ENCODE measurements at places on chromosomes 13 and 19. TPM values are rescaled to one million over a fixed set of nuclear protein-coding genes. Genes with fewer than 3 reads are reported as not detected.

DNA sequence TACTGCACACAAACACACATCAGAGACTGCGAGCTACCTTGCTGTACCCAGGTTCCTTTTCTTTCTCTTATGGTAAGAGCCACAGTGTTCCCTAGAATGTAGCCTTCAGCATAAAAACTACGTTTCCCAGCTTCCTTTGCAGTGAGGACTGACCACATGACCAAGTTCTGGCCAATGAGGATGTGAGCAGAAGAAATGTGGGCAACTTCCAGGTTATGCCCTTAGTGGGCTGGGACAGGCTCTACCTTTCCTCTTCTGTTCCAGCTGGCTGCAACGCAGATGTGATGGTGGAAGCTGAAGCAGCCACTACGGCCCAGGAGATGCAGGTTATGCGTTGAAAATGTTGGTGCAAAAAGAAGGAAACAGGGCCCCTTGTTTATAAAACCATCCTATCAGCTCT lies 27.5 kb downstream of the VRK3 start:
- peak; percentile 31 for DNase-seq

FAM216B gene
- total RNA-seq, result not detected

DNA sequence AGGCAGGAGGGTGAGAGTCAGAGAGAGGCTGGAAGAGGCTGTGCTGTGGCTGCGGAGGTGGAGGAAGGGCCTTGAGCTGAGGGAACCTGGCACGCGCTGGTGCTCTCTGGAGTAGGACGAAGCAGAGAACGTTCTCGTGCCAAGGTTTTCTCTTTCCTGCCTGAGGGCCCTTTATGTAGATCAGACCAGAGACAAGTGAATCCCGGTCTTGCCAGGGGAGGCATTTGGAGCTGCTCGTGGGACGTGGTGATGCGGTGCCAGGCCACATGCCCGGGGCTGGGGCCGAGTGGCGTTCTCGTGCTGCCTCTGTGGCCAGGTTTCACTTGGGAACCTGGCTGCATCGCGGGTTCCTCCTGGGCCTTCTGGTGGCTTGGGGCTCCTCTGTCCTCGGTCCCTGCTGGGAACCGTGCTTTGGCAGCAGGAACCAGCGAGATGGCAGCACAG lies 54.2 kb downstream of the KDM4B start:
- no peak for DNase-seq

MEX3D gene
- 6.0 TPM for total RNA-seq

DNA sequence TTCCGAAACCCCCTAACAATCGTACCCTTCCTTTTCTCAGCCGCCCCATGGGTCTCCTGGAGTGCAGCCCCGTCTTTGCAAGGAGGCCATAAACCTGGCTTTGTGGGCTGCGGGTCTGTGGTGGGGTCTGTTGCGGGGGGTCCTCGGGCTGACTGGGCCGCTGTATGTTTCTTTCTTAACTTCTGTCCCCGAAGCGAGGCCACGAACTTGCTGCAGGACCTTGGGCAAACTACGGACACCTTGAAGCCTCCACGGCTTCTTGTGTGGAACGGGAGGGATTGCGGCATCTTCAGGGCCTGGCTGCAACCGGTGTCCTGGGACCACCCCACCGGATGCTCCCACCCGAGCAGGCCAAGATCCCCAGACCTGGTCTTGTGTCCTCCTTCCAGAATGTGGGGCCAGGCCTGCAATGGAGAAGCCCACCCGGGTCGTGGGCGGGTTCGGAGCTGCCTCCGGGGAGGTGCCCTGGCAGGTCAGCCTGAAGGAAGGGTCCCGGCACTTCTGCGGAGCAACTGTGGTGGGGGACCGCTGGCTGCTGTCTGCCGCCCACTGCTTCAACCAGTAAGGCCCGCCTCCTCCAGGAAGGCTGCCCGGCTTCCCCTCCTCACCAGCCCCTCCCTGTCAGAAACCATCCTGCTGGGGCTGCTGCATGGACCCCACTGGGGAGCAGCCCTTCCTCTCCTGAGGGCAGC lies 12.0 kb downstream of the TIMM13 start:
- no peak for DNase-seq

RINL gene
- 92.6 TPM for total RNA-seq

- no peak for DNase-seq
Observed at GRCh38 chr13:76798037-76798436, 88.2 kb downstream of the KCTD12 start.

Data from activated CD4-positive, alpha-beta memory T cell treated with anti-CD3 and anti-CD28 coated beads for 36 hours (primary cell).